ENCODE measurements at places on chromosomes 12 and 14.
A peak's percentile ranks its signal among the peaks of the same experiment; 100 is the strongest.

DNA sequence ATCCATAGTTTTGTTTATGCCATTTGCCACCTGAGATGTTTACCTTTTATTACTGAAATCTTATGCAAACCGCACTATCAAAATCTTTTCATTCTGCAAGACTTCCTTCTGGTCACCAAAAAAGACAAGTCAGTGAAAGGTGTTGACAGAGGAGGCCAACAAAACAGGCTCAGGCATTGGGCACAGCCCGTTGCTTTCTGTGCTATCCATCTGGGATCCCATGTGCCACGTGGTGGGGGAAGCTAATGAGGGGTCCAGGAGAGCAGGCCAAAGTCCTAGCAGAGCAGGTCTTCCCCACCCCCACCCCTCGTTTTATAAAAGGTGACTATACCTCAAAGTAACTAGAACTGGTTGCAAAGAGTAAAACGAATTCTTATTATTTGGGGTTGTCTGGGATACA, 1.2 kb downstream of the ALDH1L2 start:
- no peak for DNase-seq

DNA sequence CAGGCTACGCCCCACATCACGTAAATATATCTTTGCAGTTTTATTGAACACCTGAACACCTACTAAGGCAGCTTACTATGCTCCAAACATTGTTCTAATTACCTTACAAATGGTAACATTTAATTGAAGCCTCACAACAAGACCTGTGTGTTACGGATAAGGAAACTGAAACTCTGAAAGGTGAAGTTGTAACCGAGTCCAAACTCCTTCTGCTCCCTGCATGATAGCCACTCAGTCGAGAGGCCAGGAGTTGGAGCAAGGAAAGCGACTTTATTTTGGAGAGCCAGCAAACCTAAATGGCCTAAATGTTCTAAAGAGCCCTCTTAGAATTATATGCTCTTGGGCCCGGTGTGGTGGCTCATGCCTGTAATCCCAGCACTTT, 12.6 kb upstream of the TRPV4 start:
- no peak for DNase-seq

- DNase-seq: no peak
These were observed 42.8 kb upstream of the NUAK1 start for GRCh38 chr12:106181401-106182114.

GRCh38 chr14:67963545-67963944, 144.0 kb downstream of the RAD51B start:
- DNase-seq: no peak

DNA sequence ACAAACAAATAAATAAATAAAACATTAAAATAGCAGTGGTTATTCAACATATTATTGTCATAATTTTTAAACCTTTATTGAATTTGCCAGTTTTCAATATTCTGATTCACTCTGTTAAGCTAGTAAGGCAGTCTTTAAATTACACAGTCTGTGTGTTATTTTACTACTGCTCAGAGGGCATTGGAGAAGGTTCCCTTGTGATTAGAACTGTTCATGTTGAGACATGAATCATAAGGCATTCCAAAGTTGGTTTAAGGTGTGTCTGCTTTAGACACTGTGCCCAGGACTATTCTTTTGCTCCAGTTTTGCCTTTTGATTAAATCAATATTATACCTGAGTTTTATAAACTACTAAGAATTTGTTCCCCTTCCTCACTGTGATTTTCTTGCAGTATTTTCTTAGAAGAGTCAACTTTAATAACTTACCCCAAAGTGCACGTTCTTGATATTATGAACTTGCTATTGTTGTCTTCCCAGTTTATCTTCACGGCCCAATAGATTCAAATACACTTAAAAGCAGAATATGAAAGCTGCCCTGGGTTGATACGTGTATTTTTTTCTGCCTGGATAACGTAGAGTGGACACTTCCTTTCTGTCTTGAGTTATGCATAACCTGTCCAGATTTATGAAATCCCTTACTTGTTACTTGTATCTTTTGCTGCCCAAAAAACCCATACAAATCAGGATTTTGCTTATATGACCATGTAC, 105.3 kb upstream of the BCAT1 start:
- no peak for DNase-seq

DNA sequence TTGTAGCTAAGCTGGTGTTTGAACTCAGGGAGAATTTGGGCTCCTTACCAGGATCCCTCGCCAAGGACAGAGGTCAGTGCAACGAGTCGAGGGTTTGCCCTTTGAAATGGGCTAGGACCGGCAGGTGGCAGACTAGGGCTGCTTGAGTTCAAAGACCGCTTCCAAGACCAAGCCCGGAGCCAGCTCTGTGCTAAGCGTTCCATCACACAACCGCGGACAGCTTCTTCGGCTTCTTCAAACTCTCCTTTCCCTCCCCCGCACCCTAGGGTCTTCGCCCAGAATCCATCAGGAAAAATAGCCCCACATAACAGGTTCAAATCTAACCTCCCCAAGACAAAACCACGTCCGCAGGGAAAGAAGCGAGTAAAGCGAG, 705 bp upstream of the FLVCR2 start:
- DNase-seq: peak; percentile 8

- no peak for DNase-seq
These were observed 131.2 kb downstream of the PPM1H start for GRCh38 chr12:62803756-62804155.

GRCh38 chr12:96861656-96862055, 45.4 kb upstream of the NEDD1 start:
- DNase-seq: no peak

All from NCI-H2081 (cell line).